ENCODE measurements at places on chromosomes 7 and 10.

GRCh38 chr7:70886547-70886946 is 245.4 kb upstream of the GALNT17 start:
- DNase-seq, result no peak

GRCh38 chr10:127085957-127086356 is 110.4 kb downstream of the INSYN2A start:
- DNase-seq, result no peak

DNA sequence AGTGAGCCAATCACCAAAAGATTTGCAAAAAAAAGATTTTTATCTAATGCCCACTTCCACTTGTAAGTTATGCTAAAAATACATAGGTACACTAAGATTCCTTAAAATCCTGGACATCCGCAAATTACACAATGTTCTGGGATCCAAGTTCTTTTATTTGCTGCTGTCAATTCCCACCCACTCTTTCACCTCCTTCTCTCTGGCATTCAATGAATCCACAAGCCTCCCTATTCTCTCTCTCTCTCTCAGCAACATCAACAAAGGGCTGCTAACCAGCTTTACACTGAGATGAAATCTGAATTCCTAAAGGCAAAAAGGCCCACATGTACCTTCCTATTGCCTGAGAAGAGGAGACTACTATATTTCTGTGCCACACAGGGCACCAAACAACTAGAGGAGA is 99.9 kb downstream of the ARMH3 start:
- DNase-seq, result no peak

DNA sequence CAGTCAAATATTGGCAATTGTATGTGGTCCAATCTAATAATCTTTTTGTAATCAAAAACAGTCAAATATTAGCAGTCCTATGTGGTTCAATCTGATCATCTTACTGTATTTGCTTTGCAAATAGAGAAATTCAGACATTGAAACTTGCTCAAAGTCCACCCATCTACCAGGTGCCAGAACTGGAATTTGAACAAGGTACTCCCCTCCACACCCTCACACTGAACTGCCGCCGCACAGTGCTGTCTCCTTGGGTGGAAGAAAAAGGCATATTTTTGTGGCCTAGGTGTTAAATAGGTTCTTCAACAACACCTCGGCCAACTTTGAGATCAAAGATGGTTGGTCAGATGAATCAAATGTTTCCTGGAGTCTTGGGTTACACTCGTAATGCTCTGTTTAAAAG is 544.2 kb upstream of the GALNT17 start:
- no peak for DNase-seq

DNA sequence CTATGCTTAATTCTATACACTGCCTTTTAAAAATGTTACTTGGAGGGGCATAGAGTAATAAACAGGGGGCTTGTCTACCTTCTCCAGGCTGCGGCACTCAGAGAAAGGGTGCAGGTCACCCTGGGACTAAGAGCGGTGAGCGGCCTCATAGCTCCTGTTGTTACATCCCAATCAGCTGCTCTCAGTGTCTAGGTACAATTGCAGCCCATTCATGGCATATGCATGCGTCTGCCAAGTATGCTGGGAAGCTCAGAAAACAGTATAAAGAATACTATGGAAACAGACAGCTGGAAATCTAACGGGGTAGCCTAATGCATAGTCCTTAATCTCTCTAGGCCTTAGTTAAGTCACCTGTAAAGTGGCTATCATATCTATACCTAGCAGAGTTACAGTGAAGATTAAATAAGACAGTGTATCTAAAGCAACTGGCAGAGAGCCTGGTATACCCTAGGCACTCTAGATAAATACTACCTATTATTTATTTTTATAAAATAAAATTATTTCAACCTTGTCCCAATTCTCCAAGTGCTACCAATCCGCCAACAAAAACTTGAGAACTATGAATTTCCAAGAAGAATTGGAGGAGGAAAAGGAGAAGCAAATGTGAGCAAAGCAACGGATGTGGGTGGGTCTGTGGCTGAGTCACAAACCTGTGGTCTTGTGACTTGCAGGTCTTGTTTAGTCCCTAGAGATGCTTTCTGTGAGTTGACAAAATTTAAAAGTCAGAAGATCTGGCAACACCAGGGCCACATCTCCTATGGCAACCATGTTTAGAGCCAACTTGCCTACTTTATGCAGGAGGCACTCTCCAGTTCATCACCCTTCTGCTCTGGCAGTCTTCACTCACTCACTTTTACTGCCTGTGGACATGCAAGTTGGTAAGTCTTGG is 183.0 kb downstream of the RAPGEF5 start:
- DNase-seq, result no peak

DNA sequence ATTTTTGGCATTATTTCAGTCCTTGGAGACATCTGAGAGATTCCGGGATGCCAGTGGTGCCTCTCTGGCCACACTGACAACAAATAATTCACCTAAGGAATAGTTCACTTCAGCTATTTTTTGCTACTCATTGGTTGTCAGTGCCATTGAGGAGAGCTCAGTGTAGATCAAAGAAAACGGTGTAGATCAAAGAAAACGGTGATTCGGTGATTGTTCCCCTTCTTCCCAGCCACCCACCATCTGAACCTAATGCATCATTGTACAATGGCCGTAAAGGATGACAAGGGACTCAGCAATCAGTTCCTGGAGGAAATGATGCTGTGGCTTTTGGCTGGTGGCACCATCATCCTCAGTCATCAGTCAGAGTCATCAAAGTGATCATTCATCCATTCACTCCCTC is 80.6 kb downstream of the PTPRZ1 start:
- DNase-seq, result no peak

DNA sequence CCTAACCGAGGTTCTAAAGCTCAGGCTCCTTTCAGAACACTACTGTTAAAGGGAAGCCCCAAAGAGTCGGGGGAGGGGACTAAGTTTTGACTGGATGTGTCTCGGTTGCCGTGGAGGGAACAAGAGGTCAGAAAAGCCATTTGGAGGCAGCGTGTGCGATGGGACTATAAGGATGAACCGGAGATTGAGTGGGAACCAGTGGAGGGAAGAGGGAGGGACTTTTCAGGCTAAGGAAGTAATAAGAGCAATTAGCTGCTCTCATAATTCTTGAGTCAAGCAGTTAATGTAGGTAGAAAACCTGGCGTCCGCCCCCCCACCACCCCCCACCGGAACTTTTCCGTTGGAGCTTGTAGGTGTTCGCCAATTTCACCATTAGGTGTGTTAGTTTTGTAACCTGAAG is 491 bp upstream of the AKAP9 start:
- DNase-seq, result no peak

DNA sequence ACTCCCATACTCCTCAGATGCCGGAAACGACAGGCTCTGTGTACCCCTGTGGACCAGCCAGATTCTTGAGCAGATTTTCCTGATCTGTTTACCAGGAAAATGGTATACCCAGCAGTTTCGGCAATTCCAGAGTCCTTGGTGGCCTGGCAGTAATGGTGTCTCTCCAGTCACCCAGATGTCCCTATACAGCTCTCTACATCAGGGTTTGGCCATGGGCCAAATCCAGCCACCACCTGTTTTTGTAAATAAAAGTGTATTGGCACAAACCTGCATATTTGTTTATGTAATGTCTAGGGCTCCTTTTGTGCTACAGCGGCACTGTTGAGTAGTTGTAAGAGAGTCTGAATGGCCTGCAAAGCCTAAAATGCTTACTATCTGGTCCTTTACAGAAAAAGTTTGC is 491.3 kb downstream of the RPS24 start:
- DNase-seq, result no peak

- DNase-seq, result no peak
Measured at GRCh38 chr10:86340991-86341260, 25.7 kb downstream of the GRID1 start.

GRCh38 chr7:130228840-130229502 is 21.3 kb downstream of the SSMEM1 start:
- DNase-seq, result no peak

- DNase-seq, result no peak
Measured at GRCh38 chr7:133265821-133266220, 12.9 kb downstream of the EXOC4 start.

- DNase-seq, result no peak
Measured at GRCh38 chr10:98306501-98306900, 38.5 kb upstream of the LOXL4 start.

DNA sequence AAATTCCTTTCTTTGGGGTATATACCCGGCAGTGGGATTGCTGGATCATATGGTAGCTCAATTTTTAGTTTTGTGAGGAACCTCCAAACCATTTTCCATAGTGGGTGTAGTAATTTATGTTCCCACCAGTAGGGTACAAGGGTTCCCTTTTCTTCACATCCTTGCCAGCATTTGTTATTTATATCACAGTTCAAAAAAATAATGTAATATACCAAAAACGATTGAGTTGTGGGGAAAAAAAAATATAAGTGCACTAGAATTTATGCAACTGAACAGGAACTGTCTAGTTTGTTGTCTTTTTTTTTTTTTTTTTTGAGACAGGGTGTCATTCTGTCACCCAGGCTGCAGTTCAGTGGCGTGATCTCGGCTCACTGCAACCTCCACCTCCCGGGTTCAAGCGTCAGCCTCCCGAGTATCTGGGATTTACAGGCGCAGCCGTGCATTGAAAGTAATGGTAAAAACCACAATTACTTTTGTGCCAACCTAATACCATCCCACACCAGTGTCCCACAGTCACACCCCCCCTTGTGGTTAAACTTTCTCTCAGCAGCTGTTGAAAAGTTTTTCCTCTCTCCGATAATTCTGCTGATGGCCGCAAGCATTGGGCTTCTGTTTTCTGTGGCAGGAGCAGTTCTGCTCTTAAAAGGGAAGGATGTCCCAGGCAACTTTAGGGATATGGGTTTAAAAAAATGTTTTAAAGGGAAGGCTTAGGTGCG is 6.8 kb upstream of the LAT2 start:
- DNase-seq, result no peak

GRCh38 chr7:15620491-15621185 is 58.8 kb upstream of the AGMO start:
- DNase-seq, result no peak

GRCh38 chr7:150820148-150820547 is 19.6 kb downstream of the TMEM176A start:
- no peak for DNase-seq

DNA sequence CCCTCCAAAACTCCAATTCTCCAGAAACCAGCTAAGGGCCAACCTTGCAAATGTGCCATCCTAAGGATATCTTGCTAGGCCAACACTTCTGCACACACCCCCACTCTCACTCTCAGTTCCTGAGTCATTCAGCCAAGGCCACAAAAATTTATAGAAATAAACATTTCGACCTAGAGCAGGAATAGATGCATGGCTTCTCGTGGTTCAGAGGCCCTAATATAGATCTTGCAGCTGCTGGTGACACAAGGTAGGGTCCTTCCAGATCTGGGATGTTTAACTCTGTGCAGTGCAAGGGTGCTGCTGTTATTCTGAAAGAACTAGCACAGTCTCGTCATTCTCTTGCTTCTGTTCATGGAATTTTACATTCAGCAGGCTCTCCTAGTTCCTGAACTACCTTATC is 369.3 kb downstream of the CALN1 start:
- DNase-seq, result no peak

GRCh38 chr10:78913219-78914059 is 155.3 kb upstream of the ZMIZ1 start:
- DNase-seq, result no peak

DNA sequence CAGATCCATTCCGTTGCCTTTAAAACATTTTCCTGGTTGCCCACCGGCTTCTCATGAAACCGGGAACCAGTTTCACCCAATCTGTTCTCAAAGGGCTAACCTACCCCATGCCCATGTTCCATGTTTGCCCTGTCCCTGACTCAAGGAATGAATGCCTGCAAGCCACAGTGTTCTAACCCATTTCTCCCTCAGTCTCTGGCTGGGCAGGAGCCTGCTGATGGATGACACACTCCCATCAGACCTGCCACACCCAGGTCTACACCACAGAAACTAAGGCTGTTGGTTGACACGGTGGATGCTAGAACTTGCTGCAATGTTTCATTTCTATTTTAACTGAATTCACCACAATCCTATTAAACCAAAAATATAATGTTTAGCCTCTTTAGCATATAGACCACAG is 15.6 kb downstream of the CLRN3 start:
- no peak for DNase-seq

DNA sequence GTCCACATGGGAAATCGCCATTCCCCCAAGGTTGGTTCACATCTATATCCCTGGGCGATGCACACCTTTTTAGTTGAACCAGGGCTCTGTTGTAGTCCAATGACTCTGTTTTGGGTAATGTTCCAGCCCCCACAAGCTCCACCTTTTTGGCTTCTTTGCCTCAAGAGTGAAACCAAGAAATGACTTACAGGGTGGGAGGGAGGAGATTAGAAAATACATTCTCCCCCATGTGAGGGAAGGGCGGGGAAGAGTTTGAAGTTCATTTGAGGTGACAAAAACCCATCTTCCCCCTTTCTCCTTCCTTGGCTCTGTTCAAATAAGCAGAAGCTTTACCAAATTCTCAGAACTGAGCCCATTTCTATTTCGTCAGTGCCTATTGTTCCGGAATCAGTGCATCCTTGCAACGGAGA is 82.8 kb downstream of the GATA3 start:
- DNase-seq, result no peak

DNA sequence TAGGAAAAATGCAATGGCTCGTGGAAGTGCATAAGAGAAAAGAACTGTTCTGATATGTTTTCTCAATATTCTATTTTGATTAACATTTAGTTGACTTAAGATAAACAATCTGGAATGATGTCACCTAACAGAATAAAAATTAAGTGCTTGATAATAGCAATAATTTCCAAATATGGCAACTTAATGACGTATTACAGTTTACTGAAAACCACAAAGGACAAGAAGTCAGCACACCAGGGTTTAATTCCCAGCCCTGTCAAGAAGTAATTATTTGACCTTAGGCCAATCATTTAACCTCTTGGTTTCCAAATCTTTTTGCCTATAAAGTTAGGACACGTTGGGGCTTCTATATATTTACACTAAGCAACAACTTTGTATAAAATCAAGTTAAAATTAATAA is 95.7 kb downstream of the CABCOCO1 start:
- DNase-seq, result no peak

GRCh38 chr10:74955796-74956195 is 129.4 kb downstream of the KAT6B start:
- DNase-seq, result no peak

DNA sequence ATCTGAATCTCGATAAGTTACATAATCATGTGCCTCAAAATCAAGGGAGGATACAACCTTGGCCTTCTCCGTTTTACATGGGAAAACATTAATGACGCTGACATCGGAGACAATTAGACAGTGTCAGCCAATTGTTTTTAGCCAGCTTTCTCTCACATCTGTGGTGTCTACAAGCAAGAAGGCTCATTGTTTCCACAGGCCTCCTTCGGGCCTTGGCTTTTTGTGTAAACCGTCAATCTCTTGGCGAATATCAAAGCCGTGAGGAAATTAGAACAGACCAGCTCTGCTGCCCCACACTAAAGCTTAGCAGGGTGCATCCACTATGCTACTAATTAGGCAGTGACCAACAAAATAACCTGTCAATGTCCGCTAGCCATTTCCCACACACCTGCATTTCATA is 43.2 kb downstream of the VAX1 start:
- DNase-seq, result no peak

DNA sequence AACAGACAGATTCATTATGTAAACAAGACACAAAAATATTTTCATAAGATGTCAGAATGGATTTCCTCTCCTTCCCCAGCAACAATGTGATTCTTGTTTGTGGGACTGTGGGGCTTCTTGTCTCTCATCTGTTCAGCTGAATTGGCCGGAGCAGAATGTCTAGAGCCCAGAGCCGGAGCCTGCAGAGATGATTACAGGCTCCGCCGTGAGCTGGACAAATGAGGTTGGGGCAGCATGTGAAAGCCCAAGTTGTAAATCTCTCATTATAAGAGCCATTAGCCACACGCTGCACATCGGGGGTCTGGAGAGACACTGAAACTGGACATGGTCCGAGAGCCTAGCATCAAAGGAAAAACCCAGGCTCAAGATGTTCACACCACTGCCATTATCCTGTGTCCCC is 137.0 kb upstream of the ADAM12 start:
- no peak for DNase-seq

GRCh38 chr7:158391141-158391540 is 196.5 kb downstream of the PTPRN2 start:
- no peak for DNase-seq

Measured in omental fat pad (tissue), 4 donors.